ENCODE measurements at places on chromosomes 12 and 14. TPM values are rescaled to one million over a fixed set of nuclear protein-coding genes. Genes with fewer than 3 reads are reported as not detected.

Gene HCAR3
- total RNA-seq, result not detected

Gene BATF
- 1.7 TPM for total RNA-seq

Gene KRT85
- not detected for total RNA-seq

Gene ADAMTS20
- total RNA-seq, result not detected

Gene RNU7-1
- not detected for total RNA-seq

Gene PTPN6
- total RNA-seq, result not detected

Gene PLBD1
- 1.0 TPM for total RNA-seq

Gene IL26
- not detected for total RNA-seq

Gene TOMM20L
- total RNA-seq, result not detected

Gene GNB3
- total RNA-seq, result 3.1 TPM

Gene TBX5
- not detected for total RNA-seq

Data from thoracic aorta endothelial cell (primary cell).